Skeletal muscle cell (primary cell): ENCODE measurements at places on chromosomes 4 and X.

DNA sequence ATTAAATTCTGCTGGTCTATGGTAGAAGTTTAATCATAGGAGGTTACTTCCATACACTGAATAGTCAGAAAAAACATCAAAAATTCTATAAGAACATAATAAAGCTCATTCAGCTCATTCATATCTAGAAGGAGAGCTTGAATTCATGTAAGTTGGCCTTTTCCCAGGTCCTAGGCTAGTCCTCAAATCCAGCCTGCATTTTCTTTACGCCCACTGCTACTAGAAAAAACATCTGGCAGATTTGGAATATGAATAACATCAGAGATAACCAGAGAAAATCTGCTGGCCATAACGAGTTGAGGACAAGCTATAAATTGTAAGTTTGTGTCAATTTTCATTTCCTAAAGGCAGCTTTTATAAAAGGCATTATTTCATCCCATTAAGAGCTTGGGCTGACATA, 95.5 kb downstream of the MXRA5 start:
- no peak for DNase-seq

DNA sequence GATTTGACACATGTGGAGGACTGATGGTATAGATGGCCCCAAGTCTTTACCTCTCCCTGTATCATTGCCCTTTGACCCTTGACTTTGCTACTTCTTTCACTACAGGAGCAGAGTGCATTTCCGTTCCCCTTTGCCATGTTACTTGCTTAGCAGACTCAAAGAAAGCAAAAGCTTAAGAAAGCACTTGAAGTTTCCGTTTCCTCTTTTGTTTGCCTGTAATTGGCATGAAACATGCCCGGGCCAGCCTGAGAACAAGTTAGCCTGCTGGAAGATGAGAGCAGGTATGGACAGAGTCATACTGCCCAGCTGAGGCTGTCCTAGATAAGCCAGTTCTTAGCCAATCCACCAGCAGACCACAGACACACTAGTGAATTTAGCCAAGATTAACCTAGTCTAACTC, 206.0 kb downstream of the BCOR start:
- no peak for DNase-seq

- DNase-seq = no peak
Observed at GRCh38 chr4:63085091-63085490, 1324.2 kb downstream of the TECRL start.

- DNase-seq = peak; percentile 21
Observed at GRCh38 chrX:112642349-112642748, 37.4 kb downstream of the LHFPL1 start.

GRCh38 chr4:140858897-140859296, 102.7 kb upstream of the TBC1D9 start:
- DNase-seq = no peak

DNA sequence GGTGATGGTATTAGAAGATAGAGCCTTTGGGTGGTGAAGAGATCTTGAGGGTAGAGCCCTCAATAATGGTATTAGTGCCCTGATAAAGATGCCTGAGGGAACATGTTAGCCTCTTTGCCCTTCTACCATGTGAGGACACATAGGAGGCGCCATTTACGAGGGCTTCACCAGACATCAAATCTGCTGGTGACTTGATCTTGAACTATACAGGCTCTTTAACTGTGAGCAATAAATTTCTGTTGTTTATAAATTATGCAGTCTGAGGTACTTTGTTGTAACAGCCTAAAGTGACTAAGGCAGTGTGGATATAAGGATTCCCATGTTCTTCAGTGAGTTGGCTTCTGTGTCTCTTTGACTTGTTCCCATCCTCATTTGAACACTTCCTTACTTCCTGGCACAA, 11.8 kb downstream of the MOB1B start:
- DNase-seq = no peak

DNA sequence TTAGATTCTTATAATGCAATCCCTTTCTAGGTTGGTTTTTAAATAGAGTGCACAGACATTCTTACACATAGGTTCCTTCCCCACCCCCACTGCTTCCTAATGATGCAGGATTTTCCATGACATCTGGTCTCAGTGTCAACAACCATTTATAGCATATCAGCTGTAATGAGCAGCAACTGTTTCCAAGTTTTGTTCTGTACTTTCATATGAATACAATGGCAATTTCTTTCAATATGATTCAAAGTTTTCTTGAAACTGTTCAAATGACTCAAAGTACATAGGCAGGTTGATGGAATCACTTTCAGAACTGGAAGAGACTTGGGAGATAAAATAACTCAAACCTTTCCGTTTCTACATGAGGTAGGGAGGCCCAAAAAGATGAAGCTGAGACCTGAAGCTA, 220.7 kb downstream of the CAMK2D start:
- DNase-seq = no peak

GRCh38 chrX:51420610-51421009, 75.8 kb downstream of the NUDT11 start:
- no peak for DNase-seq

DNA sequence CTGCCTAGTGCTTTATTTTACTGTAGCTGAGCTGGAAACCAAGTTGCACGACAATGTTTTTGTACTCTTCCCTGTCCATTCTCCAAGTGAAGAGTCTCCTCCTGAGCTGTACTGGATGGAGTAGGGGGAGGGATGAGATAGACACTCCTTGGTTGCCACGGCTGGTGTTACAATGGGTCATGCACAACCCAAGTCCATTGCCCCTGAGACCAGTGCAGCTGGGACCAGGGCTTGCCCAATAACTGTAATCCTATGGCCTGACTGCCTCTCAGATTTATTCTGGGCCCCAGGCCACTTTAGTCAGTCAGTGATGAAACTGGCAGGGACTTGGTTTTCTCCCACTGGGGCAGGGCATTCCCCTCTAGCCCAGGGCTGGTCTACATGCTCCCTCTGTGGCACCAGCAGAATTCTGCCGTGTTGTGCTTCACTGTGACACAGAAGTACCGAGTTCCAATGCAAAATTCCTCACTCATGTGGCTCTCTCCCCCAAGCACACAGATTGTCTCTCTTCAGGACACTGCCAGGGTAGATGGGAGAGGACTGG, 203.3 kb upstream of the PCDH18 start:
- DNase-seq = peak; percentile 17

DNA sequence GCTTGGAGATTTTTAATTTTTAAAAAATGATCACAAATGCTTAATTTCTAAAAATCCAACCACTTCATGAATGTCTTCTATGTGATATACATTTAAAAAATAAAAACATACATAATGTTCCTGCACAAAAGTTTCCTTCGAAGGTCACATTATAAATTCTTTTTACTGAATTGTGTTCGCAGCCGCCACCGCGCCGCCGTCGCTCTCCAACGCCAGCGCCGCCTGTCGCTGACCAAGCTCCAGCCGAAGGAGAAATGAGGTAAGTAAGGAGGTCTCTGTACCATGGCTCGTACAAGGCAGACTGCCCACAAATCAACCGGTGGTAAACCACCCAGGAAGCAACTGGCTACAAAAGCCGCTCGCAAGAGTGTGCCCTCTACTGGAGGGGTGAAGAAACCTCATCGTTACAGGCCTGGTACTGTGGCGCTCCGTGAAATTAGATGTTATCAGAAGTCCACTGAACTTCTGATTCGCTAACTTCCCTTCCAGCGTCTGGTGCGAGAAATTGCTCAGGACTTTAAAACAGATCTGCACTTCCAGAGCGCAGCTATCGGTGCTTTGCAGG, 48.8 kb upstream of the NEUROG2 start:
- no peak for DNase-seq
